ENCODE measurements at places on chromosomes 11 and 22.

DNA sequence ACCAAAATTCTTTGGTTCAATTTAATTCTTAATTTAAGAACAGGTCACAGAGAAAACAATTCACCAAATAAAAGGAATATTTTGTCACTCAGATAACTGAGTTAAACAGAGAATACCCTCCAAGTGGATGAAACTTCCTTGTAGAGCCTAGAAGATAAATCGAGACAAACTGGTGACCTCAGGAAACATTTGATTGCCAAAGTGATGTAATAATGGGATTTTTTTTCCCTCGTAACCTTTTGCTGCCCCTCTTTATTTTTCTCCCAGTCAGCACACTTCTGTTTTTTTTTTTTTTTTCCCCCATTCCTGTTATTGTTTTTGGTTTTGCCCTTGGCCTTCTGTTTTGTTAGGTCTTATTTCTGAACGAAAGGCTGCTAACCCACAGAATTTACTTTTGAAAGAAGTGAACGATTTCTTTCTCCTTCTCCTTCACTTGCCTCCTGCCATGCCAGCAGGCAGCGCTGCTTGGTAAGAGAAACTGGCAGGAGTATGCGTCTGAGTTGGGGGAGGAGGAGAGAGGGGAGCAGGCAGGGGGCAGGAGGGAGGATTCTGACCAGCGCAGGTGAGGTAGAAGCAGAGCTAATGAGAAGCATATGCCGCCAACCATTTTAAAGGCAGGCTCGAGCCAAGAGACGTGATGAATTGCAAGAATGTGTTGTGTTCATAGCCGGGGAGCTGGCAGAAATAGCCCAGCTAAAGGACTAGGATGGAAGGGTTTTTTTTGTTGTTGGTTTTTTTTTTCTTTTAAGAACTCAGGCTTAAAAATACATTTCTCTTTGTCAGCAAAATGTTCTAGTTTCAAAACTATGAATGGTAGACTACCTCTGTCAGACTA, 121.9 kb upstream of the MTMR2 start:
- DNase-seq: no peak

DNA sequence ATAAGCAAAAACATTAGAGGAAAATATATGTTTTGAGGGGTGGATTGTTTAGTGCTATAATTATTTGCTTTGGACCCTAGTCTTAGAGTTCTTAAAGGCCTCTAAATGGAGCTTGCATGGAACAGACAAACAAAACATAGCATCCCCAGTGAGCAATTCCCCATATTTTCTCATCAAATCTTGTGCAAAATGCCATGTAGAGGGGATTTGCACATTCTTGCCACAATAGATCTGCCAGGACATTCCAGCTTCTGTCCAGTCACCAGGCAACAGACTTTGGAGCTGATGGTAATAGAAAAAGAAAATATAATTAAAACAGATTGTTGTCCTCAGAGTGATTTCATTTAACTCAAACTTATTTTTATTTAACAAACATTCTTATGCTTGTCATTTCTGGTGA, 360.3 kb upstream of the PDGFD start:
- DNase-seq: no peak

DNA sequence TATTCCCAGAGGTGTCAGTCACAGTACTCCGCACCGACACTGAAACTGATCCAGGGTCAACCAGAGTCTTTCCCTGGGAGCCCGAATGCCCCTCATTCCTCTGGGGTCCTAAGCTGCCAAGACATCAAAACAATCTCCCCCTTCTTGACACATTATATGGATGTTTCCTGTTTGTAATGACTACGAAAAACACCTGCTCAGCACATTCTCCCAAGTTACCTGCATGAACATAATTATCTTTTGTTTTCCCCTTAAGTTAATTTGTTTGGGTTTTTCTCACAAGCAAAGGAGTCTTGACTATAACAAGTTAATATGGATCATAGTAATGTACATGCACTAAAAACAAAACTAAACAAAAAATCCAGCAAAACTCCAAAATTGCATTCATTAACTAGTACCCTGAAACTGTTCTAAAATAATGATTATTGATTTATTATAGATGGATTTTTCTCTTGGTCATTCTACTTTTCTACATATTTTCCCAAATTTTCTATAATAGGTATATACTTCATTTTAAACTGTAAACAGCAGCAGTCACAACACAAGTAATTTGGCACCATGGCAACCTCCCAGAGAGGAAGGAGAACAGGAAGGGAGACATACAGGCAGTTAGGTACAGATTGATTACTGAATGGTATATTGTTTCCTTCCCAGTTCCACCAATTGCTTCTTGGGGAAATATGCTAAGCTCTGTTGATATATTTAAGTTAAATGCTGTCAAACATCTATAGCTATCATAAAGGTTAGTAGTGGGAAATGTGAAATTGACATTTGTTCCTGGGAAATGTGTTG, 631.5 kb downstream of the METTL15 start:
- DNase-seq: no peak

GRCh38 chr11:72228229-72228843, 3.8 kb downstream of the INPPL1 start:
- no peak for DNase-seq

- DNase-seq: no peak
Observed at GRCh38 chr22:30310881-30311771, 15.6 kb downstream of the TBC1D10A start.

DNA sequence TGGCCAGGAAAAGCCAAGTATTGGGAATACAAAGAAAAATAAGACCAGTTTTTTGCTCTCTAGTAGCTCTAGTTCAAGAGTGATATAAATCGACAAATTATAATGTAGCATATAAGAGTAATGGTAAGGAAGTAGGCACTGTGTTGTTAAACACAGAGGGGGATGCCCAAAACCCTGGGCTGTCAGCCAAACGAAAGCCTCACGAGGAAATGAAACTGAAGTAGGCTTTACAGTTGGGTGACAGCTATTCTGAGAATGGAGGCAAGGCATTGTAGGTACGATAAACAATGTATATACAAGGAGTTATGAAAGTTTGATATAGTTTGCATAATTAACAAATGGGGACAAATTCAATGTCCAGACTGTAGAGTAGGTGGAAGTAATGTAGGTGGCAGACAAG, 176.4 kb downstream of the FAM181B start:
- peak; percentile 7 for DNase-seq

DNA sequence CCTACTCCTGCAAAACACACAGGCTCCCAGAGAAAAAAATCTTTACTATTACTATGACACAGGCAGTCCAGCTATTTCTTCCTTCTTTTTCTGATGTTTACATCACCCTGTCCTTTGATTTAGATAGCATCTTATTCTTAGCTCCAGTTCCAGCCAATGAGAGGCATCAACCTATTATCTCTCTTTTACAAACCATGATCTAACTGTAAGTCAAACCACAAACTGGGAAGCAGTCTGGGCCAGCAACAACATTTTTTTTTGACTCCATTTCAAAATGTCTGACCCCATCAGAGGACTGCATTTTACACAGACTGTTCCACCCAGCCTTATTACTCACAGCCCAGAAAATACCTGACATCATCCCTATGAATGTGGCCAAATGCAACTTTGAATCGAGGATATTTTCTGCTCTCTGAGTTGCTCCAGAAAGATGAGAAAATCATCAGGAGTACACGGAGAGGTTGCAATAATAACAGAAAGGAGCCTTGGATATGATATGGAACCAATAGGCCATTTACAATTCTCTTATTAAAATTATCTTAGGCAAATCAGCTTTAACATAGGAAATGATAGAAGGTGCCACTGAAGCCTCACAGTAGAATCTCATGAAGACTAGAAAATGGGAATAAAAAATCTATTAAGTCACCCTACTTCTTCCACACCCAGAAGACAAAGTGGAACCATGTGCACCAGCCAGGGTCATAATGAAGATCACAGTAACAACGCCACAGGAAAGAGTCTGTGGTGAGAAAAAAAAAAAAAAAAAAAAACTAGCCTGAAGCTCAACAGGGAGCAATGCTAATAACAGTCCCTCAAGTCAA, 21.2 kb downstream of the TBRG1 start:
- no peak for DNase-seq

DNA sequence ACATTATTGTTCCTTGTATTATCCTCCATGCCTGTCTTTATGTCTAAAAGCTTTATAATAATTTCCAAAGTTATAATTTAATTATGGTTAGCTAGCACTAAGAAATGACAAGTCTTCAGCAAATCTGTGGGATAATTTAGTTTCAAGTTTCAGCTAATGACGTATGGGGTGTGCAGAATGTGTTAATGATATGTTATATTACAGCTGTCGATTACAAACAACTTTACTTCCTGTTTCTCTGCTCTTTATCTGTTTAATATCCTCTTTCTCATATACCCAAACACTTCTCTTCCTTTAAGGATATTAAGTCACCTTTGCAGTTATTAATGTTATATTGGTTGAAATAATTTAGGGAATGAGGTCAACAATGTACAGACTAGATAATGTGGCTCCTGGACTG, 161.8 kb downstream of the CASP12 start:
- DNase-seq: no peak

GRCh38 chr11:2763984-2764383, 64.2 kb upstream of the KCNQ1OT1 start:
- no peak for DNase-seq

DNA sequence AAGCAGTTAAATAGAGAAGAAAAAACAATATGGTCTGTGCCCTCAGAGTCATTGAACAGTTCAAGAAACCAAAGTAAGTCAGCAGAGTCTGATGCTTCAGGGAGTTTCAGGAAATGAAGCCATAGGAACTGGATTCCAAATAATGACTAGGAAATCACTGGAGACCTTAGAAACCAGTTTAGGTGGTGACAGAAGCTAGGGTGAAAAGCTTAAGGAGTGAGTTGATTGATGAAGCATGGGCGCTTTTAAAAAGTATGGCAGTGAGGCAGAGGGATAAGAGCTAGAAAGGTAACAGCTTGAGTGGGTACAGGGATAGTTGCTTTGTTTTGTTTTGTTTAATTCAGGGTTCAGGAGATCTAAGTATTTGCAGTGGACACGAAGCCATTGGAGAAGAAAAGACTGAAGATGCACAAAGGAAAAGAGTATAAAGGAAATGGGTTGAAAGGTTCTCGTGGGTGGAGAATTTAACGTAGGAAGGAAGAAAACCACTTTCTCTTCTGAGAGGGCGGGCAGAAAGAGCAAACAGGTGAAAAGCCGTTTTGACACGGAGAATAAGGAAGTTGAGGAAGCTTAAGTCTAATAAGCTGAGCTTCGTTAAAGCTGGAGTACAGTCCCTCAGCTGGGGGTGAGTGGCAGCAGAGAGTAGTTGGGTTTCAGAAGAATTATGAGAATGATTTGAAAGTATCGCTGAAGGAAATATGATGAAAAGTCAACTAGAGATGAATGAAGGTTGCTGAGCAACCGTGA, 14.8 kb downstream of the SGSM3 start:
- DNase-seq: peak; percentile 48

DNA sequence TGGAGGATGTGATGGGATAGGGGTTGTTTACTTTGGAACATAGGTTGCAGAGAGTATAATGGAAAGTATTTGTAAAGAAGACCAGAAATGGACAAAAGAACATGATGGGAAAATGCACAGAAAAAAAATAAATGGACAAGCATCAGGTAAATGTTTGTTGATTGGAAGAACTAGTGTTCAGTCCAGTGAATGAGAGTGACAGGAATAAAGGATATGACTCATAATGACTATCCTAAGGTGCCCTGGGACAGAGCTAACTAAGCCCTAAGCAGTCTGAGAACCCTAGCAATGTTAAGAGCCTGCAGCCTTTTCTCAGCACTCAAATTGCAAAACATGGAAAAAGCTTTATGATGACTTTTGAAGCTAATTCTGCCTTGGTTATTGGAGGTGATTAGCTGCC, 732.8 kb upstream of the ANO5 start:
- DNase-seq: no peak

DNA sequence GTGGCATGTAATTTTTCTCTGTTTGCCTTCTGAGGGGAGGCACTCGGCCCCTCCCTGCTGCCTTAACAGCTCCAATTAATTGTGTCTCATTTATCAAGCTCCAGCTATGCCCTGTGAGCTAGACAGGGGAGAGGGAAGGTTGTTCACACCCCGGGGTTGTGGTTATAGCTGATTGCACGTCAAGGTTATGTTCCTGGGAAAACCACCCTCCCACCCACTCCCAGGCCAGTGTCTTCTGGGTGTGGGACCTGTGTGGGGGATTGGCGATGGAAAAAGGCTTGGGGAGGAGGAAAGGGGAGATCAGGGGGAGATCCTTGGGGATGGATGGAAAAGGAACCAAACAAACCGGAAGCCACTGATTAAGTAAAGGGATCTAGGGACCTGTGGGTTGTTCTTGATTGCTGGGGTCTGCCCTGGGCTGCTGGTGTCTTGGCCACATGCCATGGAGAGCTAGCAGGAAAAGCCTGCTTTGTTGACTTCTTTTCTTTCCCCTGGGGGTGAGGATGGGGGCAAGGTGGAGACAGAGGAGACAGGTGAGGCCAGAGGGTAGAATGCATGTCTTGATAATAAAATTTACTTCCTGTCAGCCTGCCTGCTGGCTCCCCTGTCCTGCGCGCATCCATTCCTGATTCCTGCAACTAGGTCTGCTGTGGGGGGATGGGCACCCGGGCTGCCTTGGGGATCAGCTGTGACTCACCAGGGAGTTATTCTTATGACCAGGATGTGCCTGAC, 13.5 kb upstream of the SORL1-AS1 start:
- no peak for DNase-seq

DNA sequence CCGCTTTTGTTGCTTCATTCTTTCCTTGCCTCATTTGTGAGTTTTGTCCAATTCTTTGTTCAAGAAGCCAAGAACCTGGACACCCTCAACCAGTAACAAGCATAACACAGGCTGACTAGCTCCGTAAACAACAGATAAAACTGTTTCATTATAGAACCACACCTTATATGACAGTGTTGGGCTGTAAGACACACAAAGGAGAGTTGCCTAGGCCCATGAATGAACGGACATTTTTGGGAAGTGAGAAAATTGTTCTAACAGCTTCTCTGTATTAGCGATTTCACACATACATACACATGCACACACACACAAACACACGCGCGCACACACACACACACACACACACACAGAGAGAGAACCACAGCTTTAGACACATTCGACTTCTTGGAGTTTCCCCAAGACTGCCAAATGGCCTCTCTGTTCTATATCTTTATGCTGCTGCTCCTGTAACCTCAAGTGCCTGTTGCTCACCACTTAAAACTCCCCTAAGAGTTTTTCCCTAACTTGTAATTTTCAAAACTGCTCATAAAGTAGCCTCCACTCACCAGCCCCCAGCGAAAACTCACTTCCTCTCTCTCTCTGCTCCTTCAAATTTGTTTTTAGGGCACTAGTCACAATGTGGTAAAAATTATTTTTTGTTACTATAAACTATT, 35.9 kb downstream of the CTSC start:
- DNase-seq: peak; percentile 67

- no peak for DNase-seq
Observed at GRCh38 chr11:61833926-61834277, 5.8 kb downstream of the FADS2 start.

DNA sequence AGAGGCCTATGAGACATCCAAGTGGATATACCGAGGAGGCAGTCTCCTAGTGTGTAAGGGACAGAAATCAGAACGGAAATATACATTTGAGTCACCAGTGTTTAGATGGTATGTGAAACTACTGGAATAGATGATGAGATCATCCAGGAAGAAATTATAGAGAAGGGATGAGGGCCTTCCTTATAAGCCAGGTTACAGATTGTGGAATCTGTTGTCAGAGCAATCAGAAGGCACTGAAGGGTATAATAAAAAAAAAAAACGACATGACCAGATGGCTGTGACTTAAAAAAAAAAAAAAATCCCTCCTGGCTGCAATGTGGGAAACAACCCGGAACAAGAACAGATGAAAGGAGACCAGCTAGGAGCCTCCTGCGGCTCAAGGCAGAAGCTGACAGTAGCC, 2.7 kb downstream of the MAJIN start:
- no peak for DNase-seq

GRCh38 chr22:40218152-40218551, 40.4 kb downstream of the TNRC6B start:
- no peak for DNase-seq
